ENCODE measurements at places on chromosomes 7 and 10. TPM values are rescaled to one million over a fixed set of nuclear protein-coding genes. Genes with fewer than 3 reads are reported as not detected.

The BLNK gene
- total RNA-seq = 22.7 TPM

The SORBS1 gene
- 76.1 TPM for total RNA-seq

- no peak for DNase-seq
These were observed 60.0 kb downstream of the TYW1 start for GRCh38 chr7:67056683-67057082.

- DNase-seq = no peak
These were observed 111.7 kb upstream of the MBL2 start for GRCh38 chr10:52883996-52884871.

DNA sequence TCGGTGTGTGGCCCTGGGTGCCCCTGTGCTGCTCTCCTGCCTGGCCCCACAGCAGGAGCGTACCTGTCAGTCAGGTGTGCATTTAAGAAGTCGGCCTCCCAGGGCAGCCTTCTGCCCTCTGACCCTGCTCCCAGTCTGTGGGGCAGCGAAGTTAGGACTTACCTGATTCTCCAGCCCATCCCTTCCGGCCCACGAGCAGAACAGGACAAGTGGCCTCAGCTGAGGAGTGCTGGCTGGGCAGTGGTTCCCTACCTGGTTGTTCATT is 24.7 kb downstream of the CTBP2 start:
- DNase-seq = no peak

- DNase-seq = no peak
These were observed 71.6 kb upstream of the LAMB4 start for GRCh38 chr7:108201766-108202165.

- no peak for DNase-seq
These were observed 173.8 kb downstream of the TRIL start for GRCh38 chr7:28784171-28784902.

GRCh38 chr7:118731854-118732253 is 507.4 kb downstream of the ANKRD7 start:
- DNase-seq = no peak

- no peak for DNase-seq
These were observed 93.2 kb downstream of the SKIDA1 start for GRCh38 chr10:21432266-21432665.

Data from right lobe of liver (tissue), 6 donors.